ENCODE measurements at places on chromosomes 5 and 9.

GRCh38 chr9:74281674-74282073, 215.5 kb upstream of the RORB start:
- DNase-seq, result no peak

DNA sequence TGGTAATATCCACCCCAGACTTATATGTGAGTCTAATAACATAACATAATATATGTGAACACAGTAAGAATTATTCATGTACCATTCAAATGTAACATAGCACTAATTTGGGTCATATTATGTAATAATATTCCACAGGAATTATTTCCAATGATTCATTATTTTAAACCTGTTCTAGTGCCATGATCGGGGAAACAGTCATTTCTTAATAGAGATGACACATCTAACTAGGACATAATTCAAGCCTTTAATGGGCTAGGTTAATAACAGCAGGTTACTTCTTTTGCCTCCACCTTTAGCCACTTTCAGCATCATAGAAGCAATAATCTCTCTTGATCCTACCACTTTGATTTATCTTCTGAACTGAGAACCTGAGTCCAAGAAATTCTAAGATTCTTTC, 12.3 kb downstream of the SPINK9 start:
- no peak for DNase-seq

DNA sequence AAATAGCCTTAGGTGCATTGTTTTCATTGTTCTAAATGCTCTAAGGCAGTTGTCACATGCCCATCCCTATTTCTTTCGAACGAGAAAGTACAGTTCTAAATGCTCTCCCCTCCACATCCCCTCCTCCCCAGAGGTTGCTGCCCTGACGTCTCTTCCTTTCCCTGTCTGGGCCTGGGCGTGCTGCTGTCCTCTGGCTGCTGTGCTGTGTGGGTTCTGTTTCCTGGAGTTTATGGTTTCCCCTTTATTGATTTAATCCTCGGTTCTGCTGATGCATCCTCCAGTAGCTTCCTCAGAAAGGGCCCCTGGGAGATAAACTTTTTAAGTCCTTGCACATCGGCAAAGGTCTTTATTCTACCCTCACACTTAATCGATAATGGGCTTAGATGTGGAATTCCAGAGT, 48.8 kb downstream of the MVB12B start:
- DNase-seq, result peak; percentile 52

- no peak for DNase-seq
These were observed 212.9 kb downstream of the MAPKAP1 start for GRCh38 chr9:125493881-125494652.

DNA sequence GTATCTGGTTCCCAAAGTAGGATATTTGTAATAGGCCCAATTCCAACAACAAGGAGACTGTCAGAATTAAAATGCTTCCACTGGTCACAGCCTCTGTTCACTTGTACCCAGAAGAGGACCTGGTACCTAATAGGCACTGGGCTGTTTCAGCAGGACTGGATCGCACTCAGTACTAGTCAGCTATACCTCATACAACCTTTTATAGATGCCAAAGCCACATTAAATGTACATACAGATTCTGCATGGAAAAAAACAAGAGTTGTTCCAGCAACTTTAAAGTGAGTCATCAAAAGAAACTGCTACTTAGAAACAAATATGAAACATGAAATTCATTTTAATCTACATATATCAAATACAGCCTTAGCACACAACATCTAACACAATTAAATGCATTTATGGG, 87.5 kb downstream of the GPR21 start:
- DNase-seq, result no peak

- DNase-seq, result no peak
These were observed 176.8 kb downstream of the SLCO4C1 start for GRCh38 chr5:102119252-102119651.

GRCh38 chr9:95092262-95093072, 225.0 kb downstream of the FANCC start:
- DNase-seq, result peak; percentile 92

DNA sequence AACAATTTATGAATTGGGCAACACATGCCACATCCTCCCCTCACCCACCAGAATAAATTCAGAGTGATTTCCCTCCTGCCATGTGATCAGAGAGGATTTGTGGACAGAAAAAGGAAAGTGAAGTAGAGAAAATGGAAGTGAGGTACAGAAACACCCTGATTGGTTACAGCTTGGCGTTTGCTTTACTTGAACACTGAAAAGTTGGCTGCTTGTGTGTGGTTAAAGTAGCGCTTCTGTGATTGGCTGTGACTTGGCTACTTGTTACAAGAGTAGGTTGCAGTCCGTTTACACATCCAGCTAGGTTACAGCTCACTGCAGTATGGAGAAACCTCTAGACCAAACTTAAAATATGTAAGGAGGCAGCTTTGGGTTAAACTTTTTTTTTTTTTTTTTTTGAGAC, 205.2 kb upstream of the ZNF608 start:
- DNase-seq, result no peak

DNA sequence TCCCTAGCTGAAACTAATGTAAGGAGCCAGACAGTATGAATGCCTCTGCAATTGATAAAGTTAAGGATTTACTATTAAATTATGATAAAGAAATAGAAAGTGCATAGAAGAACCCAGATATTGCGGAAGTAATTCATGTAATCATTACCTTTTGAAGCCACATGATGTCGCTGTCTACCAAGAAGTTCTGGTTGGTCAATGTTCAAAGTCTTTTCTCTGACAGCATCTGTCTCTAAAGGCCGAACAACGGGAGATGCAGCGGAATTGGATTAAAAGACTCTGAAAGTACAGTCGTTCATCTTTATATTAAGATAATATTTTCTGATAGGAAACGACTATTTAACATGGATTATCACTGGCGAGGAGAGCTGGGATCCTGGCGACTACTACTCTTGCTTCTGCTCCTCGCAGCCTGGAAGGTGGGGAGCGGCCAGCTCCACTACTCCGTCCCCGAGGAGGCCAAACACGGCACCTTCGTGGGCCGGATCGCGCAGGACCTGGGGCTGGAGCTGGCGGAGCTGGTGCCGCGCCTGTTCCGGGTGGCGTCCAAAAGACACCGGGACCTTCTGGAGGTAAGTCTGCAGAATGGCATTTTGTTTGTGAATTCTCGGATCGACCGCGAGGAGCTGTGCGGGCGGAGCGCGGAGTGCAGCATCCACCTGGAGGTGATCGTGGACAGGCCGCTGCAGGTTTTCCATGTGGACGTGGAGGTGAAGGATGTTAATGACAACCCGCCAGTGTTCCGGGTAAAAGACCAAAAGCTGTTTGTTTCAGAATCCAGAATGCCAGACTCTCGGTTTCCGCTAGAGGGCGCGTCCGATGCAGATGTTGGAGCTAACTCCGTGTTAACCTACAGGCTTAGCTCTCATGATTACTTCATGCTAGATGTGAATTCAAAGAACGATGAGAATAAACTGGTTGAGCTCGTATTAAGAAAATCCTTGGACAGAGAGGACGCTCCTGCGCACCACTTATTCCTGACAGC, at the start of gene PCDHA8:
Gene PCDHA8 (plus strand): TSS at position 210 of the 985 bp plus-strand sequence. CDS start 135 bp downstream, at position 345.
- DNase-seq, result peak; percentile 55

All from mesenchymal stem cell (in vitro differentiated cells and primary cell).